ENCODE measurements at places on chromosomes 11 and 22.

DNA sequence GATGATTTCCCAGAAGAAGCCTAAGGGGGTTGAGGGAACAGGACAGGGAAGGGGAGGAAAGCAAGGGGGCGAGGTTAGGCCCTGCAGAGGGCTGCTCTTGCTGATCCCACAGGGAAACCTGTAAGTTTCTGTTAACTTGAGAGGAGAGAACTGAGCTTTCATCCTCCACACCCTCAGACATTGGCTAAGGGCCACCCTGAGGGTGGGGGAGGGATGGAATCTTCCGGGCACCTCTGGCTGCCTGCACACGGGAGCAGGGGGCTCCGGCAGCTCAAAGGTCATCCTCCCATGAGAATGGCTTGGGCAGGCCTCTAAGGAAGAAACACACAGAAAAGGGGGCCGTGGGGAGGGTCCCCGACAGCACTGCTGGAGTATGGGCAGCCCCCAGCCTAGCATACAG, 108.1 kb downstream of the TSPAN18 start:
- DNase-seq = no peak

DNA sequence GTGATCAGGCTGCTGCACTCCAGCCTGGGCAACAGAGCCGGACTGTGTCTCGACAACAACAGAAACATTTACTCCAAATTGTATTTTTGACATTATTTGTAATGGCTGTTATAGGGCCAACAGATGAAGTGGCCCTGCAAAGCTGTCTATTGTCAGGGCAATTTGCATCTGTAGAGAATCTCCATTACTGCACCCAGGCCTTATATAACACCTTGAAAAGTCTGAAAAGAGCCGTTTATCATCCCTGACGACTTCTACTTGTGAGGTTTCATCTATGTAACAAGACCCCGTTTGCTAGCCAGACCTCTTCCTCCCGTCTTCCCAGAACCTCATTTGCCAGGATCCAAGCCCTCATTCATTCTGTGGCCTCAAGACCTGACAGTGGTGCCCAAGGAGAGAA, 9.1 kb upstream of the CTTN start:
- no peak for DNase-seq

GRCh38 chr11:84089072-84090057, 803.2 kb upstream of the CCDC90B start:
- no peak for DNase-seq

DNA sequence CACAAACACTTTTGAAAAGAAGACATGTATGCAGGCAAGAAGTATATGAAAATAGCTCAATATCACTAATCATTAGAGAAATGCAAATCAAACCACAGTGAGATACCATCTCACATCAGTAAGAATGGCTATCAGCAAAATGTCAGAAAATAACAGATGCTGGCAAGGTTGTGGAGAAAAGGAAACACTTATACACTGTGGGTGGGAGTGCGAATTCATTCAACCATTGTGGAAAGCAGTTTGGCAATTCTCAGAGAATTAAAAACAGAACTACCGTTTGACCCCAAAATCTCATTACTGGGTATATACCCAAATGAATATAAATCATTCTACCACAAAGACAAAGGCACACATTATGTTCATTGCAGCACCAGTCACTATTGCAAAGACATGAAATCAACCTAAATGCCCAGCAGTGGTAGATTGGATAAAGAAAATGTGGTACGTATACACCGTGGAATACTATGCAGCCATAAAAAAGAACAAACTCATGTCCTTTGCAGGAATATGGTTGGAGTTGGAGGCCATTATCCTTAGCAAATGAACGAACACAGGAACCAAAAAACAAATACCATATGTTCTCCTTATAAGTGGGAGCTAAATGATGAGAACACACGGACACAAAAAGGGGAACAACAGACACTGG, 18.5 kb downstream of the MMP13 start:
- DNase-seq = no peak

DNA sequence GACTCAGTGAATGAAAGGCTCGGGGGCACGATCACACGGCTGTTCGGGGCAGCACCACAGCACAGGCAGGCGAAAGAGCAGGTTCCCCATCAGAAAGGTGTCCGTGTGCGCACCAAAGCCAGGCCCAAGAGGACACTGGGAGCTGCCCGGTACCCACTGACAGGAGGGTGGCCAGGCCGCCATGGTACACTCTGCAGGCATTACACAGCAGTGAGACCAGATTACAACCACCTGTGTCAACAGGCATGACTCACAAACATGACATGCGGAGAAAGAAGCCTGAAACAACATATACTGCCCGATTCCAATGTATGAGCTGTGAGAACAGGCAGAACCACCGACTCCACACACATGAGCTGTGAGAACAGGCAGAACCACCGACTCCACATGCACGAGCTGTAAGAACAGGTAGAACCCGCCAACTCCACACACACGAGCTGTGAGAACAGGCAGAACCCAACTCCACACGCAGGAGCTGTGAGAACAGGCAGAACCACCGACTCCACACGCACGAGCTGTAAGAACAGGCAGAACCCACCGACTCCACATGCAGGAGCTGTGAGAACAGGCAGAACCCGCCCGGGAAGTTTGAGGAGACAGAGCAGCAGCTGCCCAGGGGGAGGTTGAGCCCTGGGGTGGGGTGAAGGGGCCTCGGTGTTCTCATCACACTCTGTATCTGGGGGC, 32.6 kb downstream of the KIAA0930 start:
- DNase-seq = no peak

GRCh38 chr11:132318421-132319157, 948.2 kb downstream of the NTM start:
- peak; percentile 28 for DNase-seq

- no peak for DNase-seq
These were observed 19.3 kb upstream of the GLYATL1 start for GRCh38 chr11:58919980-58920379.

- DNase-seq = no peak
These were observed 10.6 kb downstream of the FREY1 start for GRCh38 chr11:45896422-45896984.

GRCh38 chr11:78187366-78188285, 800 bp downstream of the KCTD21 start:
- DNase-seq = no peak
